ENCODE measurements at places on chromosomes 16 and 17.

DNA sequence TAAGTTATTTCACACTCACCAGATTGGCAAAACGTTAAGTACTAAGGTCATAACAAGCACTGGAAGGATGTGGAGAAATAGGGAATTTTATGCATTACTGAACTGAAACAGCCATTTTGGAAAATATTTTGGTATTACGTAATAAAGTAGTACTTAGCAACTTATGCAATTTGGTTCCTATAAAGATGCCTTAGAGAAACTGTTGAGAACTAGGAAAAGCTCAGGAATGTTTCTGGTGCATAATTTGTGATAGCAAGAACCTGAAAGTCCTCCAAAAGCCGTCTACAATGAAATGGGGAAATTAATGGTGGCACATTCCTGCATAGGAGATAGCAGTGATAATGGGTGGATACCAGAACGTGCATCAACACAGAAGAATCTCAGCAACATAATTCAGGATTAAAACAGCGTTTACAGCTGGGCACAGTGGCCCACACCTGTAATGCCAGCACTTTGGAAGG lies 472.5 kb downstream of the WWOX start:
- DNase-seq = no peak

DNA sequence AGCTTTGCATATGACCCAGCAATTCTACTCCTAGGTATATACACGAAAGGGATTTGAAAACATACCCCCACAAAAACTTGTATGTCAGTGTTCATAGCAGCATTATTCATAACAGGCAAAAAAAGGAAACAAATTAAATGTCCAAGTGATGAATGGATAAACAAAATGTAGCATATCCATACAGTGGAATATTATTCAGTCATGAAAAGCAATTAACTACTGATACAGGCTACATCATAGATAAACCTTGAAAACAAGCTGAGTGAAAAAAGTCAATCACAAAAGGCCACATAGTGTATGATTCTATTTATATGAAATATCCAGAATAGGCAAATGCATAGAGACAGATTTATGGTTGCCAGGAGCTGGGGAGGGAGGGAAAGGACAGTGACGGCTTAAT lies 676 bp downstream of the EME1 start:
- no peak for DNase-seq

- DNase-seq = no peak
These were observed 3.1 kb downstream of the RNF227 start for GRCh38 chr17:7912927-7913524.

- DNase-seq = no peak
These were observed 20.5 kb downstream of the CDIP1 start for GRCh38 chr16:4517812-4518680.

DNA sequence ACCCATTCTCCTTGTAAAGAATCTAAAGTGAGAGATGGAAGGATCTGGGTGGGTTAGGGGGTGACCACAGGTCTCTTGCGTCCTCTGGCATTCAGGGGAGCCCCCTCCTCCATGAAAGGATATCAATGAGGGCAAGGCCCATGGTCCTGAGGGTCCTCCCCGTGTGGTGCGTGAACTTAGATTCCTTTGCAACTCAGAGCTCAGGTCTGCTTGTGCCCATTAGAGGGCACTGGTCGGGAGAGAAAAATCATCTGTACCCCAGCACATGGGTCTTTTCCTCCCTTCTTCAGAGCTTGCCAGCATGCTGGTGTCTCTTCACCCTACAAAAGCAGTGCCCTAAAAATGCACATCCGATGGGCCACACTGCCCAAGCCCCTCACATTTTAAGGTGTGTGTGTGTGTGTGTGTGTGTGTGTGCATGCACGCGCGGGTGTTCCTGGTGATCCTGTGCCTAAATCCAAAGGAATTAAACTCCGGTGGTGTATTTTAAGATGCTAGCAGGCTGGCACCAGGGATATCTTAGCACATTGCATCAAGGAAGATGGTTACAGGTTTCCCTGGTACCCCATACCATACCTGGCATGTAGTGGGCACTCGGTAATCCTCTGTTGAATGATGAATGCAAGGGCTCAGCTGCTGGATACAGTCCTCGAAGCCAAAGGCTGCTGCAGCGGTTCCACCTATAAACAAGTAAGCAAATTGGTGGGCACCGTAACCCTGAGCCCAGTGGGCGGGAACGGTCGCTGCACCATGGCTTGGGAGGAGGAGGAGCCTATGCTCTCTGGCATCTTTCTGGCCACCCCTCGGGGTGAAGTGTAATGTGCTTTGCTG lies 4.7 kb downstream of the C1QTNF1 start:
- DNase-seq = no peak

- DNase-seq = no peak
These were observed 3.4 kb downstream of the PLEKHH3 start for GRCh38 chr17:42673266-42673884.

- no peak for DNase-seq
These were observed 104.7 kb upstream of the CDH5 start for GRCh38 chr16:66261826-66262225.

DNA sequence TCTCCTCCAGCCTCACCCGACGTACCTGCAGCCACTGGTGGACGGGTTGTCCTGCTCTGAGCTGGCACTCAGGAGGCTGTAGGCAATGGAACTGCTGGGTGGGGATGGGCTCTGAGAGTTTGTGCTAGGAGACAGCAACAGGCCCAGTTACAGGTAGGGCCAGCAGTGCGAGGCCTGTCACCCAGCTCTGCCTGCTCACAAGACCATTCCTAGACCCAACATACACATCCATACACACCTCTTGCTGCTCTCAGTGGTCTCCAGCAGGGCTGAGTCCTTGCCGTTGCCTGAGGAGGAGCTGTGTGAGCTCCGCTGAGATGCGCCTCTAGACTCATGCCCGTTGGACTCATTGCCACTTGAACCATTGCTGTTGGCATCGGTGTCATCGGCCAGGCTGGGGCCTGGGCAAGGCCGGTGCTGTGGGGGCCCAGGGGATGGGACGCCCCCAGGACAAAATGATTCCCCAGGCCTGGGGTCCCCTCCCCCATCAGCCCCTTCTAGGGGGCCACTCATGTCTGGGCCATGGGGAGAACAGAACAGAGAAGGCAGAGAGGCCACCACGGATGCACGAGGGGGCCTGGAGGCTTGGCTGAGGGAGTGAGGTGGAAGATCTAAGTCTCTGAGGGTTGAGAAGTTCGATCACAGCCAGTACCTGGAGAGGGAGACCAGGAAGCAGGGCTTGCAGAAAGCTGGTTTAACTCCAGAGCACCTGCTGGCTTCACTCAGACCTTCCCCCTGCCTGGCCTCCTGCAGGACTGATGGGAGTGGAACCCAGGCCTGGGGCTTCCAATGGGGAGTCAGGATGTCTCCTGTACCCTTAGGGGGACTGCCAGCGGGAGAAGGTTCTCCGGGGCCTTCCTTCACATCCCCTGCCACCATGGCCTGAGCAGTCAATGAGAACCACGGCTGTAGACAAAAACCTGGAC lies 1.7 kb downstream of the PER1 start:
- DNase-seq = no peak

DNA sequence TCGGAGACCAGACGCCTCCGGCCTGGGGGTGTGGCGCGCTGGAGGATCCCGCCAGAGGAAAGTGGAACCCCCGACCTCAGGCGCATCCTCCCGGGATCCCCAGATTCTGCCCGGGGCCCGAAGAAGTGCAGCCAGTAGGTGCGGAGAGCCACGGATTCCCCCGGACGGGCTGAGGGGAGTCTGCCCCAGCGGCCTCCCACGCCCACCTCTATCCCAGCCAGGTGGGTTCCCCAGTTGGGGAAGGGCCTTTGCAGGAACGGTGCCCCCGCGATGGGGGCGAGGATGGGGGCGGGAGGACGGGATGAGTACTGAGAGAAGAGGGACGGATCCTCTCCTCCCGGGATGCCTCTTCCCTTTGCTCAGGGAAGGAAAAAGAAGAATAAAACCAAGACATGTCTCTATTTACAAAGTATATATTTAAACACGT lies 5.1 kb downstream of the CBX8 start:
- no peak for DNase-seq

- peak; percentile 66 for DNase-seq
These were observed 10.3 kb upstream of the MSL1 start for GRCh38 chr17:40111221-40112128.

- no peak for DNase-seq
These were observed 172.0 kb upstream of the CHMP6 start for GRCh38 chr17:80819422-80820164.

- peak; percentile 20 for DNase-seq
These were observed 17.2 kb upstream of the CLEC18C start for GRCh38 chr16:70156207-70156978.

DNA sequence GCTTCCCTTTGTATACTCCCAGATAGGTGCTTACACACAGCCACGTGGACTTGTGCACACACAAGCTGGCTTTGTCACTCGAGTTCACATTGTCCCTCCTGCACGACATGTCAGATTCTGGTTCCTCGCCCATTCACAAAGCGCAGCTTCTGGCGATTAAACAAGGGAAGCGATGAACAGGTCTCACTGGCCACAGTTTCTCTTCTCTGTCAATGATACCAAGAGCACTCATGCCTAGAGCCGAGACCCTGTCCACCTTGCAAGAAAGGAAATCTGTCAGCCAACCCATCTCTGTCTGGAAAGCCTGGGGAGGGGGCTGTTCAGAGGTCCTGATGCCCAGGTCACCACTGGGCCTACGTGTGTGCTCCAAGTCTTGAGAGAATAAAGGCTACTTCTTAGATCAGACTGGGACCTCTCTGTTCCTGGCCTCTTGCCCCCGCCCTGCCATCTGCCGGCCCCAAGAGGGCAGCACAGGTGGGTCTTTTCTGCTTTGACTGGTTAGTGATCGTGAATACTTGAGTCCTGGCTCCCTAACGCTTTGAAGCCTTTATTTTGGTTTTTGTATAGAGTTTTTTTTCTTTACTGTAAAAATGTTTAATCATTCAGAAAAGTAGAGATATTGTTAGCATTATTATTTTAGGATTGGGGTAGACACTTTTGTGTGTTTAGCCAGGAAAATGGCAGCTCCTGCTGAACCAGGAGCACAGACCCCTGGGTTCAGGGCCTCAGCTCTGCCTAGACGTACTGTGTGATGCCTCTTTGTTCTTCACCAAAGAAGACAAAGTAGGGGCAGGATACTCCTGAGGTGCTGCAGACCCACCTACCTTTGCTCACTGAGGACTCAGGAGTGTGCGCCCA lies 104.7 kb downstream of the MRM1 start:
- no peak for DNase-seq

GRCh38 chr16:10514369-10515055 lies 65.9 kb downstream of the EMP2 start:
- DNase-seq = no peak

GRCh38 chr16:58440131-58440530 lies 47.9 kb downstream of the GINS3 start:
- no peak for DNase-seq

- no peak for DNase-seq
These were observed 335.9 kb upstream of the TNRC6C start for GRCh38 chr17:77622647-77623046.

DNA sequence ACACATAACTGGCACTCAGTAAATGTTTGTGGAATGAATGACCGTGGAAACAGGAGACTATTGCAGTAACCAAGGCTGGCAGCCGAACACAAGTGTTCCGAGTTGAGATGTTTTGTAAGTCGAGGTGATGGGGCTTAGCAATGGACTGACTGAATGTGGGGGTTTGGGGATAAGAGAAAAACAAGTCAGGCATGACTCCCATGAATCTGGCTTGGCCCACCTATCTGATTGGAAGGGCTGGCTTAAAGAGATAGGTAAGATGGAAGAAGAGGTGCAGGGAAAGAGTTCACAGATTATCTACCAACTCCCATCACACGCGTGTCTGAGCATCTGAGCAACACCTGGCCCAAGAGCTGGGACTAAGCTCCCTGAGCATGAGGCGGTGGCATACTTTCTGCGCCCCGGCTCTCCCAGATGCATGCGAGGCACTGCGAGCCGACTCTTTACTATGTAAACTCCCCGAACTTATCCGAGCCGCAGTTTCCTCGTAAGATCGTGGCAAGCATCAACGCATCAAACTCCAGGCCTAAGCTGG lies 539 bp downstream of the IFT20 start:
- DNase-seq = no peak

- DNase-seq = no peak
These were observed 2.6 kb downstream of the NMRAL1 start for GRCh38 chr16:4471869-4472268.

- no peak for DNase-seq
These were observed 2.0 kb downstream of the NPTX1 start for GRCh38 chr17:80474231-80474960.

GRCh38 chr17:30579610-30580315 lies 102.6 kb downstream of the GOSR1 start:
- no peak for DNase-seq

DNA sequence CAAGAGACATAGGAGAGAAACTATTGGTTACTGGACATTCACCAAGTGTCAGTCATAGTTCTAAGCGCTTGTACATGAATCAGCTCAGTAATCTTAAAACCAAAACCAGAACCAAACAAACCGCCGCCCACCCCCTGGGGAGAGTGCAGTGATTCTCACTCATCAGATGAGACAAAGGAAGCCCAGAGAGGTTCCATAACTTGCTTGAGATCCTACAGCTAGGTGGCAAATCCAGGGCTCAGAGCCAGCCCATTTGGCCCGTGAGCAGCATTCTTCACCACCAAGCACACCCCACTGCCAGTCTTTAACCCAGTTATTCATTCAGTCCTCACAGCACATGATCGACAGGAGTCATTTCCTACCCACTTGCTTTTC lies 37.2 kb upstream of the RGS9 start:
- DNase-seq = no peak

GRCh38 chr17:1142561-1142971 lies 37.2 kb downstream of the ABR start:
- no peak for DNase-seq

- peak; percentile 49 for DNase-seq
These were observed 191.7 kb upstream of the RBFOX1 start for GRCh38 chr16:7140899-7141298.

DNA sequence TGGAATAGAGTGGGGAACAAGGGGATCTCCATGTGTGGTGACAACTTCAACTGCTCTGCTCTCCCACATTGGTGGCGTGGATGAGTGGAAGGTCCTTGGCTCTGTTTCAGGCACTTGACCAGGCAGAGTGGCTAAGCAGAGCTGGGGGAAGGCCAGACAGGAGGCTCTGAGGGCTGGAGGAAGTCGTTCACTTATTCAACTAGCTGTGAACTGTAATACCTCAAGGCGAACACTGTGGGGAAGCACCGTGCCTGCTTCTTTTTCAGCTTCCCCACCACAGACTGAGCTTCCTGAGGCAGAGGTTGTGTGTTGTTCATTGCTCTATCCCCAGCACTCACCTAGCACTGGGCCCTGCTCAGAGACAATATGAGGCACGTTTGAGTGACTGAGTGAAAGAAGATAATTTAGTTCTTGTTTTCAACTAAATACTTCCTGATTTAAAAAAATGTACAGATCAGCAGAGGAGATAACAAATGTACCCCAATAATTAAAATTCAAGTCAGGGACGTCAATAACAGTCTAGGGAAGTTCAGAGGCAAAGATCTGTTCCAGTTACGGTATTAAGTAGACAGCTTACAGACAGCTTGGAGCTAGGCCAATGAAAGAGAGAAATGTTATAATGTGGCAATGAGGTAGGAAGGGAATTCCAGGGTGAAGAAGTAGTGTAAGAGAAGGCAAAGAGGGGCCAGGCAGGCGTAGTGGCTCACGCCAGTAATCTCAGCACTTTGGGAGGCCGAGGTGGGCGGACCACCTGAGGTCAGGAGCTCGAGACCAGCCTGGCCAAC lies 34.7 kb downstream of the MYO18A start:
- DNase-seq = peak; percentile 41

Data from caudate nucleus (tissue), 63 donors.